ENCODE measurements at places on chromosomes 5 and 9.

DNA sequence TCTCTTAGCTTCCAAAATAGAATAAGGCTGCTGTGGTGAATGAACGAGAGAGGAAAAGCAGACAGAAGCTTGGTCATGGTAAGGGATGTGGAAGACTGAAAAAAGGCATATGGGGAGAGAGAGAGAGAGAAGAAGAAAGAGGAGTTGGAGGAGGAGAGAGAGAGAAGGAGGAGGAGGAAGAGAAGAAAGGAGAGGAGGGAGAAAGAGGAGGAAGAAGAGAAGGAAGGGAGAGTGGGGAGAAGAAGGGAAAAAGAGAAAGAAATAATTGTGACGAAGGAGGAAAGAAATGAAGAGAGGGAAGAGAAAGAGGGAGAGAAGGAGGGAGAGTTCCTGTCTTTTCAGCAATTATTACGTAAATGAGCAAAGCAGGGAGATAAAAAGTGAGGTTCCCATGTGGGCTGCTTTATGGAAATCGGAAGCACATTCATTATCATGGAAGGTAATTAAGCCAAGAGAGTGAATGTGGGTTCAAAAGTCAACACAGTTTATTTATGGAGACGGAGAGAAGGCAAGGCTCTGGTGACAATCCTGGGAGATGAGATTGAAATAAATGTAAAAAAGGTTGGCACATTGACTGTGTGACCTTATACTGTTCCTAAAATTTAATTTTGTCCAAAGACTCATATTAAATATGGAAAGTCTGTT lies 611.2 kb downstream of the KIF4B start:
- DNase-seq: no peak

GRCh38 chr9:88789785-88790184 lies 201.5 kb upstream of the S1PR3 start:
- no peak for DNase-seq

DNA sequence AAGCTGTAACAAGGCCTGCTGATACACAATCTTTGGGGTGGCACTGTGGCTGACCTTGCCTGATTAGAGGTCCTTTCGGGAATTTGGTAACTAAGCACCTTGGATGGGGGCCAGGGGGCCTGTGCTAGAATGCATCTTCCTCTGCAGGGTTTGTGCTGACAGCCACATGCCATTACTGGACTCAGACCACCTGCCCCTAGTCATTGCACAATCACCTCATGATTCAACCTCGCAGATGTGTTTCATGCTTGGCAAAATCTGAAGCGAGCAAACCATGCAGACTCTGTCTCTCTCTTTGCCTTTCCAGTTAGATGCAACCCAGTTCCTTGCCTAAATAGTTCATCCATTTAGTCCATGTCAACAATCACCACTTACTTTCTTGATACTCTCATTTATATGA lies 96.5 kb upstream of the ERCC6L2 start:
- no peak for DNase-seq

DNA sequence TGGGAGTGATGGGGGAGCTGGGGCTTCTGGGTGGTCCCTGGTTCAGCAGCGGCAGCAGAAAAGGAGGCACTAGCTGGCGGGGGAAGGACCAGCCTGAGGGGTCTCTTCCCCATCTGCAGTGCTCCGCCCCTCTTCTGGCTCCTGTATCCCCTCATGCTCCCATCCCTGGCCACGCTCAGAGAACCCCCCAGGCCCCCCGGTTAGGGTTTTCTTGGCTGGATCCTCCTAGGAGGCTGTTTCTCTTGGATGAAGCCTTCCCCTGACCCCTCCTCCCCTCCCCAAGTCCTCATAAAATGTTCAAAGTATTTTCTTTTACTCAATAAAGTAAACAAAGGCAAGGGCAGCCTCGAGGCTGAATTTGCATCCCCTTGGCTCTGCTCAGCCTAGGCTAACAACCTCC lies 60.8 kb downstream of the FGF18 start:
- DNase-seq: no peak

DNA sequence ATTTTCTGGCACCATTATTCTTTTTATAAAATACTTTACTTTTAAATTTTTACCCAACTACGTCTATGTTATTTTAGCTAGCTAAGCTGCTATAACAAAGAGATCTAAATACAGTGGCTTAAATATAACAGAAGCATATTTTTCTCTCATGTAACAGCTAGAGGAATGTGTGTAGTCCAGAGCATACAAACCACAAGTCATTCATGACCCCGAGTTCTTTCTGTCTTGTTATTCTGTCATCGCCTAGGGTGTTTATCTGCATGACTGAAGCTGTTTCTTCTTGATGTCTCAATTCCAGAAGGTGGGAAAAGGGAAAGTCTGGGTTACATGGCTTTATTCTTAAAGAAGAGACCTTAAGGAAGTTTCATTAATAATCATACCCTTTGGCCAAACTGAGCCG lies 136.9 kb upstream of the RFX3 start:
- DNase-seq: no peak

DNA sequence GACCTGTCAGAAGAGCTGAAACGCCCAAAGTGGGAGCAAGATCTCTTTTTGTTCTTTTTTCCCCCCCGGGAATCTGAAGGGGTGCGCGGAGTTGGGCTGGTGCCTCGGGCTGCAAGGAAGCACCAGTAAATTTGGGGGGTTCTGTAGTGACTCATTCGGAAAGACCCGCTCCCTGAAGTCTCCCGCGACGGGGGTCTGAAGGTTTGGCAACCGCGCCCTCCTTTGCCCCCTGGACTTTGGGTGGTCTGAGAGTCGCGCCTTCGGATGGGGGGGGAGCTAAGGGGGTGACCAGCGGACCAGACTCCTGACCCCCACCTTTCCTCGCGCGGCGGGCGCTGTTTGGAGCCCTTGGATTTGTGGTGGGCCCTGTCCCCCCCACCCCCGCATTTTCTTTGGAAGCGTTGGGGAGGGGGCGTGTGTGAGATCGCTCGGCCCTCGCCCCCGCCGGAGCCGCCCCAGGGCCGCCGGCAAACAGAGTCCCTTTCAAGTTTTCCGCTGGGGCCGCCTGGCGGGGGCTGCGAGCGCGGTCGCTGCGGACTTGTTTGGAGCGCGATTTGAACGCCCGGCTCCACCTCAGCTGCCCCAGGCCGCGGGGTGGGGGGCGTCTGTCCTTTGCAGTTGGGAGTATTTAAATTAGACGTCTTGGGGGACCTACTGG lies 2.0 kb downstream of the CXXC5 start:
- no peak for DNase-seq

GRCh38 chr5:93585041-93585766 lies 2.2 kb downstream of the NR2F1 start:
- DNase-seq: no peak

DNA sequence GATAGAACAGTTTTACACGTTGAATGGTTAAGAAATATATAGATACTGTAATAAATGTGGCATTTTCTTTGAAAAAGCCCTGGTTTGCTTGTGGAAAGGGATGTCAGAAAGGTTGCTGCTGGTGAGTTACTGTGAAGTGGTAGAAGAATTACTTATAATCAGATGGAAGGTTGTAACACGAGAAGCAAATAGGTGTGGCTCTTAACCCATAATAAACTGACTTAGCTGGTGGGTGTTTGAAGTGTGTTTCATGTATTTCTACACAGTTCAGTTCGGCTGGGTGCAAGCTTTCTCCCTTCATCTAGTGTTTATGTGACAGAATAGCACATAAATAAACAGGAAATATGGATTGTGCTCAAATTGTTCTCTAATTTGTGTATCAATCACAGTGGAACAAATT lies 5.5 kb downstream of the CNOT6 start:
- DNase-seq: no peak

DNA sequence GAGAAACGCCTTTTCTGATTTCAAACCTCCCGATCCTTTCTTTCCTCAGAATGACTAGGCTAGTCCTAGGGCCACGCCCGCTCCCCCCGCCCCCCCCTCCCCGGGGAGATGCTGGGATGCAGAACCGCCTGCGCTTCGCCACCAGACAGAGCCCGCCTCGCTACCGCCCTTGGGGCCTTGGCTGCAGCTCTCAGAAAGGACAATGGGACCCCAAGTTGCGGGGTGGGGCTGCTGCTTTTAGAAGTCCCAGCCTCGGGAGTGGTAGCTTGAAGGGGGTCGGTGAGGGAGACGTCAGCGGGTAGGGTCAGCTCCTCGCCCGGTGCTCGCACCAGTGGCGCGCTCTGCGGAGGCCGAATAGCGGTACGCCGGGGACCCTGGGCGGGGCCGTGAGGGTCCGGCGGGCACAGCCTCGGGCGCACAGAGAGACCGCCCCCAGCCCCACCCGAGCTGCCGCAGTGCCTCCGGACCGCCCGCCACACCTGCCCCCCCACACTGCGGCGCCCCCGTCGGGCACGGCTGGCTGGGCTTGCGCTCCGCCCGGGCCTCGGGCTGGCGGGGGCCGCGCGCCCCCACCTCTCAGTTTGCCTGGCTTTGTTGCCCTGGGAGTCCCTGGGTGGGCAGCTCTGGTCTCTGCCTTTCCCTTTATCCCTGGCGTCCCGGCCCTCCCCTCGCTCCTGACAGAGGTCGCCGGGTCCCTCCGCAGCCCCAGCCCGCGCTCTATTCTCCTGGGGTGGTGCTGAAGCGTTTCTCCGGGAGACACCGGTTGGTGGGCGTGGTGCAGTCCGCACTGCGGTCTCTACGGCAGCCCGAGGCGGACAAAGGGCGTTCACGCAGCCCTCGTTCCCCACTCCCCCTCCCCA lies 1.2 kb downstream of the MAP1B start:
- DNase-seq: no peak

GRCh38 chr5:146646441-146646840 lies 130.5 kb upstream of the GPR151 start:
- no peak for DNase-seq

GRCh38 chr5:78108564-78108963 lies 185.9 kb downstream of the AP3B1 start:
- DNase-seq: no peak

GRCh38 chr9:137052998-137053943 lies 590 bp downstream of the ENTPD2 start:
- DNase-seq: no peak

DNA sequence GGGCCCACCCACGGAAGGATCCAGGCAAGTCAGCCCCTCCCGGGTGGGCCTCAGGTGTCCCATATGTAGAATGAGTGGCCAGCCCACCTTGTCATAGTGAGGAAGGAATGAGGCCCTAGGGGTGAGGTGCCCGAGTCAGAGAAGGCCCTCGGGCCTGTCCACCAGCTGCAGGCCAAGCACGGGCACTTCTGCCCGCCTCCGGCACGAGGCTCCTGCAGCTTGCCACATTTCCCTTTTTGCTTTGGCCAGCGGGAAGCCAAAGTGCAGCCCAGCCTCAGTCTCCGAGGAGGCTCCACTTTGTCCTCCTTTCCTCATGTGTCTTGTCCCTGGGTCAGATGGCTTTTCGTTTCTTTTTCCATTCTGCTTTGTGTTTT lies 72.9 kb downstream of the PSMB7 start:
- no peak for DNase-seq

DNA sequence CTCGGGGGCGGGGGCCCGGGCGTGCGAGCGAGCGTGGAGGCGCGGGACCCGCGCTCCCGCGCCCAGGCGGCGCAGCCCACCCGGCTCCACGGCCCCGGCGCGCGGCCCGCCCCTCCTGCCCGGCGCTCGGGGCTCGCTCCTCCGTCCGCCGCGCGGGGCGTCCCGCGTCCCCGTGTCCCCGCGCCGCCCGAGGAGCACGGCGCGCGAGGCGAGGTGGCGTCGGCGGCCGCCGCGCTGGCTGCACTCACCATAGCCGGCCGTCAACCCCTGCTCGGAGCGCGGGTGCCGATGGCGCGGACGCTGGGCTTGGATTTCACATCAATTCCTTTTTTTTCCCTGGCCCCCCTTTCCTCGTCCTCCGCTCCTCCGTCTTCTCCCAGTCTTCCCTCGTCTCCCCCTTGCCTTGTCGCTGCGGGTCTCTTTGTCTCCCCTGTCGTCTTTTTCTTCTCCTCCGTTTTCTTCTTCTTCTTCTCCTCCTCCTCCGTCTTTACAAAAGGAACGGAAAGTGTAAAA lies 494 bp downstream of the PTCH1 start:
- no peak for DNase-seq

DNA sequence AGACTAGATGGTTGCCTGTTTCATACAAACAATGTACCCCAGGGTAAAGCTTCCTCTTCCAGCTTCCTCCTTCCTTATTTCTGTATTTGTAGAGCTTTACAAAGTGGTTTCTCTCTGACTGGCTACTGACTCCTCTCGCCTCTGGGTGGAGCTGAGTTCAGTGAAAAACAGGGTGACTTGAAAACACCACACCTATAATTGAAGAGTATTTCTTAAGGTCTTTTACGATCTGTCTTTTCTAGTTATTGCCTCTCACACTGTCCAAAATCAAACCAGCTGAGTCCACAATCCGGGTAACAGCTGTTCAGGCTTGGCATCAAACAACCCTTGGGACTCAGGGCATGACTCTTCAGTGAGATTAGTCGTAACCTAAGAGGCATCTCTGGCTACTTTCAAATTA lies 200.4 kb downstream of the ARRDC3 start:
- DNase-seq: no peak

DNA sequence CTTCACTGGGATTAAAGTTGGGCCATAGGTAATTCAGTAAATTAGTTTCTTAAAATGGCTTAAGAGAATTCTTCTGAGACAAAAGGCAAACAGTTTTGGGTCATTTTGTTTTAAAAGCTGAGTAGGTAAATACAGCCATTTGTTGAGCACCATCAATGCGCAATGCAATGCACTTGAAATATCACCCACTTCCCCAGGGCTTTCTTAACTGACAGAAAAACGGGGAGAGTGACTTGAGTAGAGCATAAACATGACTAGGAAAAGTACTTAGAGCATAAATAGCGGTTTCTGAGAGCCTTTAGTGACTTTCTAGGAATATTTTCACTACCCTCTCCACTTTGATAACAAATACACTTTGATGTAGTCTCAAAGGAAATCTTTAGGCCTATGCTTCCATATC lies 27.2 kb downstream of the MLANA start:
- no peak for DNase-seq

DNA sequence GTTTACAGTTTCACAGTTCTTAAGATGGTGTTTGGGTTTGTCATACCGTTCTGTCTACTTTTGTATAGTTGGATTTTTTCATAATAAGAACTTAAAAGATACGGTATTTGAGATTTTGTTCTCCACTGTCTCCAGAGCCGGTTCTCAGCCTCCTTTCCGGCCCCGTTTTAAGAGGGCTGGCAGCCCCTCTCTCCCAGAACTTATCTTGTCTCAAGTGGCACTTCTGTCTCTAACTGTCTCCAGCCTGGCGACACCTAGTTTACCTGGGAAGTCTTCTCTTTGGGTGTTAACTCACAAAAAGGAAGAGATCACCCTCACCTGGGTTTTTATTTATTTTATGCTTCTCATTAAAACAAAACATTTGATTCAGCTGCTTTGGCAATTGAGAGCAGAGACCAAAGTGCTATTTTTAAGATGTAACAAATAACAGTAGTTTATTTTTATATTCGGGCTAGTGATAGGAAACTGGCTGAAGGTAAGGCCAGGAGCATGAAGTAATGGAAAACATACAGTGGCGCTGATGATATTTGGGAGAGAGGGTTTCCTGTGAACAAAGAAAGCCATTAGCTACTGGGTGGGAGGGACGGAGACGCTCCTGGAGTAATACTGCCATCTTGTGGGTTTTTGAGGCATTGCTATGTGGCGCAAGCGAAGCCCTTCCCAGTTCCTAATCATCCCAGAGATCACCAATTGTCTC lies 48.3 kb downstream of the ACER2 start:
- DNase-seq: peak; percentile 12

GRCh38 chr5:38953426-38954012 lies 107.7 kb downstream of the OSMR start:
- DNase-seq: no peak

GRCh38 chr9:125527471-125528002 lies 179.5 kb downstream of the MAPKAP1 start:
- no peak for DNase-seq

All from stimulated activated CD8-positive, alpha-beta memory T cell treated with anti-CD3 and anti-CD28 coated beads, Interleukin-4, amount 100 ng/mL, for 4 hours (primary cell).